Uterine smooth muscle cell (primary cell): ENCODE measurements at places on chromosomes 6 and 20. TPM values are rescaled to one million over a fixed set of nuclear protein-coding genes. Genes with fewer than 3 reads are reported as not detected.

The FAM83C gene
- not detected in 2 replicates for total RNA-seq

The OR2H2 gene
- total RNA-seq, result not detected in 2 replicates

The DUSP15 gene
- total RNA-seq, result not detected in 2 replicates

The CDH26 gene
- total RNA-seq, result 0.12 and 0.33 TPM in 2 replicates

The CGA gene
- 0.77 TPM in 1 of 2 replicates, not detected in the other for total RNA-seq

The GTPBP2 gene
- total RNA-seq, result 123 and 165 TPM in 2 replicates

The COX4I2 gene
- total RNA-seq, result not detected in 2 replicates

The RNF182 gene
- 1.1 and 1.8 TPM in 2 replicates for total RNA-seq

The NNAT gene
- total RNA-seq, result 1.2 and 1.8 TPM in 2 replicates

The SNAI1 gene
- total RNA-seq, result 0.11 and 0.12 TPM in 2 replicates

The TXLNB gene
- total RNA-seq, result 0.37 and 0.44 TPM in 2 replicates

The ALDH8A1 gene
- not detected in 2 replicates for total RNA-seq
